ENCODE measurements at places on chromosomes 3 and 15. TPM values are rescaled to one million over a fixed set of nuclear protein-coding genes. Genes with fewer than 3 reads are reported as not detected.

DNA sequence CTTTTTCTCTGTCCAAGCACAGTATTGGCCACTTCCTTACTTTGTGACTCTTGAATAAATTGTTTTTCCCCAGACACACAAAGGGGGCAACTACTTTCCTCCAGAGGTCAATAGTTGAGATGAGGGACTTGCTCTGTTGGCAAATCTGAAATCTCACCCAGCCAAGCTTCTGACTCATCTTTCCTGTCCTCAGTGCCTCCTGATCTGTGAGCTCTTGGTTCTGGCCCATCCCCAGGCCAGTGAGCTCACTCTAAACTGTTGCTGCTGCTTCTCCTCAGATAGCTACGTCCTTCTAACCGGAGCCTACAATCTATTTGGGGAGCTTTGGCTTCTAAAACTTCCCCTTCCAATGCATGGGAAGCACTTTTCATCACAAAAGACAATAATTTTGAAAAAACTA is 50.0 kb upstream of the NMD3 start:
- no peak for DNase-seq

DNA sequence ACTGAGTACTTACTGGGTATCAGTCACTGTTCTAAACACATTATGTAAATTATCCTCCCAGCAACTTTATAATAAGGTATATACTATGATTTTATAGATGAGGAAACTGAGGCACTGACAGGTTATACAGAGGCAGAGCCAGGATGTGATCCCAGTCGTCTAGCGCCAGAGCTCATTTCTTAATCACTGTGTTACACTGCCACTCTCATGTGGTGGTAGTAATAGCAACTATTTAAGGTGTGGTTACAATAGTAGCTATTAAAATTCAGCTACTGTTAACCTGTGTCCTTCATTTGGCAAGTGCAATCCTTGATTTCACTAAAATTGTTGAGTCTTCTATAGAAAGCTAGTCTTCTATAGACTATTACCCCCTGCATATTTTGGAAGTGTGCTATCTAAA is 43.1 kb upstream of the TRPC1 start:
- no peak for DNase-seq

CLN6 gene
- total RNA-seq = 40.7 TPM

- DNase-seq = no peak
Measured at GRCh38 chr3:98233468-98233867, 30.6 kb upstream of the OR5H6 start.

DNA sequence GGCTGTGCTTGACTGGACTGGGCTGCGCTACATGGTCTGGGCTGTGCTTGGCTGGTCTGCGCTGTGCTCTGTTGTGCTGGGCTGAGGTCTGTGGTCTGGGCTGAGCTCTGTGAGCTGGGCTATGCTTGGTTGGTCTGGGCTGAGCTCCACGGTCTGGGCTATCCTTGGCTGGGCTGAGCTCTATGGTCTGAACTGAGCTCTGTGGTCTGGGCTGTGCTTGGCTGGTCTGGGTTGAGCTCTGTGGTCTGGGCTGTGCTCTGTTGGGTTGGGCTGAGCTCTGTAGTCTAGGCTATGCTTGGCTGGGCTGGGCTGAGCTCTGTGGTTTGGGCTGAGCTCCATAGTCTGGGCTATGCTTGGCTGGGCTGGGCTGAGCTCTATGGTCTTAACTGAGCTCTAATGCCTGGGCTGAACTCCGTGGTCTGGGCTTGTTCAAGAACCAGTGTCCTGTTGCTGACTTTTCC is 92.0 kb downstream of the PLXNA1 start:
- DNase-seq = no peak

- DNase-seq = no peak
Measured at GRCh38 chr3:123169492-123169929, 32.2 kb upstream of the SEC22A start.

DNA sequence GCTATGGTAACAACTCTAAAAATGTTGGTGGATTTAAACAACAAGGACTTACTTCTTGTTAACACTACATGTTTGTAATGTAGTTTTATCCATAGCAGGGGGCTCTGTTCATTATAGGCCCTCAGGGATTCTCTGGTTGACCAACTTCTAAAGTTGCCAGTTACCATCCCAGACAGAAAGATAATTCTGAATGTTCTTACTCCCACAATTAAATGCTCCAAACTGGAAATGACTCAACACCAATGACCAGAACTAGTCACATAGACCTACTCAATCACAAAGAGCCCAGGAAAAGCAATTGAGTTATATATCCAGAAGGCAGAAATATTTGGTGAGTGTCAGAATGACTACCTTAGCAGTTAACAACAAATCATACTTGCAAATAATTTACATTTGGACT is 199.3 kb upstream of the UMPS start:
- DNase-seq = no peak

- no peak for DNase-seq
Measured at GRCh38 chr3:102195198-102195948, 239.4 kb upstream of the ZPLD1 start.

CFAP44 gene
- total RNA-seq = 5.0 TPM

DNA sequence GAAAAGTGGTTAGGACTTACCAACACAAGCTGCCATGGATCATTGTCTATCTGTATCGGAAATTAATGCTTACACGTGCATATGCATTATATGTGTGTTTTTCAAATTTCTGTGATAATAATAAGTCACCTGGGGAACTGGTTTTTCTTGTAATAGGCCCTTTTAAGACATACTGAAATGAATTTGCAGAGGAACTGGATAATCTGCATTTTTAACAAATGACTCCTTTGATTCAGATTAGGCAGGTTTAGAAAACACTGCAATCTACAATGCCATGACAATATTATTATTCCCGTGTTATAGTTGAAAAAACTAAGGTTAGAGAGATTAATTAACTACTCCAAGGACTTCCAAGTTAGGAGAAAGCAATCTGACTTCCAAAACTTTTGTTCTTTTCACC is 23.4 kb downstream of the STRIT1 start:
- no peak for DNase-seq

CPLX3 gene
- 0.14 TPM for total RNA-seq

DNA sequence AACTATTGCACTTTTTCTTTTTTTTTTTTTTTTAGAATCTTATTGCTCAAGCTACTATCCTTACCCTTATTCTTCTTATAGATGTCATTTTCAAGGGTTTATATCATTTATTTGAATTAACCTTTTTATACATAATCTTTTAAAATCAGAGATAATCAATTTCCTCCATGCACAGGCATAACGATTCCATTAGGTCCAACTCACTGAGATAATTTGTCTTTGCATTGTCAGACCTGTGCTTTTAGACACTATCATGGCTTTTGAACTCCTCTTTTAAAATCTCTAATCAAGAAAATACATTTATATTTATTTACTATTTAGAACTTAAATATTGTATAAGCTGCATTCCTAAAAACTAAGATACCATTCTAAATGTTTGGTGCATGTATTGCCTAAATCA is 1454.9 kb downstream of the ZPLD1 start:
- no peak for DNase-seq

SLC6A1 gene
- not detected for total RNA-seq

DNA sequence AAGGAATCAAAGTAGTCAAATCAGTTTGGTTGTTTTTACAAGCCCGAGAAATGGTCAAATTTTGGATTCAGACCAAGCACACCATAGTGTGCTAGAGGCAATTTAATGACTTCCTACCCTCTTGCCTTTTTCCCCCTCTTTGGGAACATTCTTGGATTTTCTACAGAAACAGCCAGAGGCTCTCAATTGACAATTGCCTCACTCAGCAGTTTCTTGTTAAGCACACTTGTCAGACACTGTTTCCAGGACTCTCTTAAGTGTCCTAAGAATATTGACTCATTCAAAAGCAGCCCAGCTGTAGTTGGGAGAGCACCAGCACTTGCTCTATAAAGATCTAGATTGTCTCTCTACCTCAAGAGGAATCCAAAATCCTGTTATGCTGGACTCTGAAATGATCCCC is 1.5 kb upstream of the SLC35G2 start:
- DNase-seq = no peak

HMG20A gene
- total RNA-seq = 44.6 TPM

GRCh38 chr15:95698230-95698629 is 632.3 kb upstream of the NR2F2 start:
- DNase-seq = no peak

GRCh38 chr3:71859123-71859519 is 74.2 kb upstream of the PROK2 start:
- peak; percentile 23 for DNase-seq

C3orf20 gene
- total RNA-seq = 1.1 TPM

DNA sequence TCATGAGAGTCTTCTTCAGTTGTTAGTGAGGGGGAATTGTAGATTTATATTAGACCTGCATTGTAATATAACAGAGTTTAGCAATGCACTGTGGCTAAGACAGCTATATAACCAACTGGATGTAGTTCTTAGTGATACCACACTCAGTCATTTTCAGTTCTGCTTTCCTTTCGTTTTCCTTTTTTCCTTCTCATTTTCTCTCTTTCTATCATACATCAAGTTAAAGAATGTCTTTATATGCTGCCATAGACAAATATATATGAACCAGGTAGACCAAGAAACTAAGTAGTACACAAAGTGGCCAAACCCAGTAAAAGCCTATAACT is 43.7 kb upstream of the CD47 start:
- no peak for DNase-seq

MELTF gene
- 4.9 TPM for total RNA-seq
